PC-9 (cell line): ENCODE measurements at places on chromosomes 2 and 18. TPM values are rescaled to one million over a fixed set of nuclear protein-coding genes. Genes with fewer than 3 reads are reported as not detected.

The ABCB11 gene
- total RNA-seq, result not detected in 2 replicates

The CD207 gene
- total RNA-seq, result not detected in 2 replicates

The ERFE gene
- 9.7 and 18.3 TPM in 2 replicates for total RNA-seq

The CCDC121 gene
- 1.9 and 2.9 TPM in 2 replicates for total RNA-seq

The SCN3A gene
- total RNA-seq, result not detected in 2 replicates

The CKAP2L gene
- total RNA-seq, result 17.7 and 28.7 TPM in 2 replicates

The PLEK gene
- not detected in 2 replicates for total RNA-seq
